ENCODE measurements at places on chromosomes 13 and 19.

DNA sequence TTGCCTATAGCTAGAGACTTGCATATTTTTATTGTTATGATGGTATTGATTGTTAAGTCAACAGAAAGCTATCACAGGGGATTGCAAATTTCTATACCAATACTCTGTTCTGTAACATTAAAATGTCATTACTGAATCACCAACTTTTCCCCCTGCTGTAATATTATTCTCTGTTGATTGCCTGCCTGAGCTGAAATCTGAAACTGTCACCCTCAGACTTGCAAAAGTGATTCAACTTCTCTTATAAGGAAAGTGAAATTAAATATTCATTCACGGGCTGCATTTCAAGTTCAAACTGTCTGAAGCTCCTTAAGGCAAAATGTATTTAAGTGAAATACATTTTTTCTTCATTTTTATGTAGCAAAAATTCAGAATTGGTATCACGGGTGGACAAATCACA lies 723.2 kb downstream of the PCDH9 start:
- no peak for DNase-seq

DNA sequence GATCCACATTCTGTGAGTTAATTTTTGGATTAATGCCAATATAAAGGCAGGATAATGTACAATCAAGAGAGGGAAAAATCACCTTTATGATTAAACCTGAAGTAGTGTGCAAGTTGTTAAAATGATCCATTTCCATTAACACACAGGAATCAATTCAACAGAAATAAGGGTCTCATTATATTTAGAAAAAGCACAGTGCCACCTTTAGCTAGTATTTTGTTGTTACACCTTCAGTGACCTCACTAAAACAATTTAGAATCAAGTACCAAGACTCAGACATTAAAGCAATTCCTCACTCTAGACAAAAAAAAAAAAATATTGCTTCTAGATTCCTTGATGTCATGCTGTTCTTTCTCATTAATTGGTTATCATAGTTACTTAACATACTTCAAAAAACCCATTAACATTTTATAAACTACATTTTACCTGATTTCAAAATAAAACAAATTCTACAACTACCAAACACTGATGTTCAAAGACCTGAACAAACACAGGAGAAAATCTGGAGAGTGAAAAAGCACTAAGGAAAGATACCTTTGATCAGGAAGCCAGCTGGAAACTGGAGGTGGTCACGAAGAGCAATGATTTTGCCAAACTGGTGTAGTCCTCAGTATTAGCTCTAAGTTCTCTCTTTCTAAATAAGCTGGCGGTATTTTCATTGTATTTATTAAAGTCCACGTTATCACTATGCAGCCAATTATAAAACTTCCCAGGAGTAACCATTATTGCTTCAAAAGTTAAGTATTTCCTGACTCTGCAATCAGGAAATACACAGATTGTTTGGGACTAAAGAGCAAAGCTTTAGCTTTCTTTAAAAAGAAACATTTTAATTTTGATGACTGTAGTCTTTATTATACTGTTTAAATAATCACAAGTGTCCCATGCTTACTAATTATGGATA lies 115.3 kb downstream of the TBC1D4 start:
- no peak for DNase-seq

DNA sequence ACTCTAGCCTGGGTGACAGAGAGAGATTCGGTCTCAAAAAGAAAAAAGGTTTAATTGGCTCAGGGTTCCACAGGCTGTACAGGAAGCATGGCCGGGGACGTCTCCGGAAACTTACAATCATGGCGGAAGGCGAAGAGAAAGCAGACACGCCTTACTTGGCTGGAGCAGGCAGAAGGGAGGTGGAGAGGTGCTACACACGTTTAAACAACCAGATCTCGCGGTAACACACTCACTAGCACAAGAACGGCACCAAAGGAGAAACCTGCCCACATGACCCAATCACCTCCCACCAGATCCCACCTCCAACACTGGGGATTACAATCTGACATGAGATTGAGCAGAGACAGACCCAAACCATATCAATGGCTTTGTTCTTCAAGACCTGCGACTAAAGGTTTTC lies 12.8 kb downstream of the CASP14 start:
- DNase-seq, result no peak

DNA sequence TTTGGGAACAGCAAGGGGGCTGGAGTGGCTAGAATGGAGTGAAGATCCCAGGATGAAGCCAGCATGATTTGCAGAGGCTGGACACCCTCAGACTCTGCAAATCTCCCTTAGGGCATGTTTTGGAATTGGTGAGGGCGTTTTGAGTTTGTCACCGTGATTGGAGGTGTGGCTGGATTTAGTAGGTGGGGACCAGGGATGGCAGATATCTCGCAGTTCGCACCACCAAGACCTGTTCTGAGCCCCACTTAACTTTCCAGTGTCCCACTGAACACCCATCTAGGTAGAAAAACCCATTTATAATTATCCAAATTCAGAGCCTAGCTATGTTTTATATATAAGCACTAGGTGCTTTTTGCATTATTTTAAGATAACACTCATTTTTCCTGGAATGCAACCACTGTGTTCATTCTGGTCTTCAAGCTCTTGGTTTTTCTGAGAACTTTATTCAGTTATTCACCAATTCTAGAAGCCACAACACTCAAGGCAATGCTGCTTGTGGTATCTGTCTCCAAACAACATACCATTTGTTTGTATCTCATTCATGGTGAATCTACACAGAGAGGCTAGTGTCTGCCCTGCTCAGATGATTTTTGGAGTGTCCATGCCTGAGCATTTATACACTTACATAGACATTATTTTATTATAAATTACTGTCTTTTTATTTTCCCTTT lies 3.0 kb upstream of the NANOS2 start:
- no peak for DNase-seq

GRCh38 chr13:85108356-85108755 lies 690.9 kb downstream of the SLITRK6 start:
- no peak for DNase-seq

DNA sequence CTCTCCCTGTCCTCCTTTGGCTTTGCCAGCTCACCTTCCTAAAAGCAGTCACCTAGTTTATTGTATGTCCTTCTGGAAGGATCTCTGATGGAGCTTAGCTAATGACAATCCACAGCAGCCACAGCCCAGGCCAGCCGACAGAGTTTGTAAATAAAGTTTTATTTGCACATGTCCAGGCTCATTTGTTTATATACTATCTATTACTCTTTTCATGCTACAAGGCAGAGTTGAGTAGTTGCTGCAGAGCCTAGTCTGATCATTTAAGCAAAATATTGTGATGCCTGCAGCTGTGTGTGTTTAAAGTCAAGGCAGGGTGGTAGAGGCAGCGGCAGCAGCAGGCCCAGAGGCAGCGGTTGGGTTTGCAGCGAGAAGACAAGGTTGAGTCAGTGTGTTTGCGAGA lies 32.6 kb downstream of the NKPD1 start:
- no peak for DNase-seq

GRCh38 chr19:12872941-12873890 lies 8.0 kb downstream of the DNASE2 start:
- DNase-seq, result peak; percentile 62

DNA sequence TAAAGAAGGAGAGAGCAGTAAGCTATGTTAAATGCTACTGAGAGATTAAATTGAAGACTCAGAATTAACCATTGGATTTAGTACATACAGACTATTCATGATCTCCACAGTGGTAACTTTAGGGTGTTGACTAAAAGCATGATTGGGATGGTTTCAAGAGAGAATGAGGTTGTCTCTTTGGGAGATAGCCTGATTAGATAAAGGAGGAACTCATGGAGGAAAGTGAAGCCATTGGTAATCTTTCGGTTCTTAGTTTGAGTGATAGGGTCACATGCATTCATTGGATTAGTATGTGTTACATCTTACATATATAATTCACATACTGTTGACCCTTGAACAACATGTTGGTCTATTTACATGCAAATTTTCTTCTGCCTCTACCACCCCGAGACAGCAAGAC lies 18.8 kb upstream of the KL start:
- no peak for DNase-seq

- DNase-seq, result no peak
Observed at GRCh38 chr13:108903613-108904012, 274.2 kb downstream of the MYO16 start.

- DNase-seq, result no peak
Observed at GRCh38 chr19:1018393-1018792, 2.5 kb downstream of the TMEM259 start.

GRCh38 chr13:22561581-22561980 lies 619.2 kb upstream of the SGCG start:
- DNase-seq, result no peak
